ENCODE measurements at places on chromosomes 1 and 21. TPM values are rescaled to one million over a fixed set of nuclear protein-coding genes. Genes with fewer than 3 reads are reported as not detected.

The CD52 gene
- total RNA-seq: not detected

The OR2T33 gene
- not detected for total RNA-seq

The KIAA0040 gene
- 0.64 TPM for total RNA-seq

The KRTAP10-2 gene
- total RNA-seq: not detected

The SCAF4 gene
- total RNA-seq: 9.0 TPM

The PLEKHG5 gene
- 11.2 TPM for total RNA-seq

The LINGO4 gene
- not detected for total RNA-seq

The OR10J1 gene
- total RNA-seq: not detected

The UROD gene
- total RNA-seq: 136 TPM

The FDPS gene
- 427 TPM for total RNA-seq

The SH2D1B gene
- not detected for total RNA-seq

The C1orf185 gene
- total RNA-seq: not detected
